ENCODE measurements at places on chromosomes 3 and 15.

- H3K27me3 ChIP-seq: peaks cover 2% of the 10 kb centered on the region
- H3K4me1 ChIP-seq: no peaks in the 10 kb centered on the region
- no peak overlapping the region for H3K27ac ChIP-seq
- no peak for DNase-seq
These were observed 45.6 kb upstream of the NDUFB4 start for GRCh38 chr3:120550546-120550945.

DNA sequence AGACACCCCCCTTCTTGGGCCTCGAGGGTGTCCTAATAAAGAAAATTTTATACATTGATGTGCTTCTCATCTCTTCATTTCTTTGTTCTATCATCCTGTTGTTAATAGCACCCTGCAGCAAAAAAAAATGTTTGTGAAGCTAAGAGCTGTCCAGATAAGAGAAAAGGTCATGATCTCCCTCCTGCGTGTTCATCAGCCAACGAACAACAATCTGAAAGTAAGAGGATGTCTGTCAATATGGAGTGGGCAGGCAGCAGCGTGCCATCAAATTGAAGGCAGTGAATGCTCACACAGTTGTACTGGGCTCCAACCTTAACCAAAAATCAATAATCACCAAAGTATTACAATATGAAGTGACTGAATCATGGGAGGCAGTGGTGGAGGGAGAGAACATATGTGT lies 418.6 kb upstream of the ONECUT1 start:
- no peaks in the 10 kb centered on the region for H3K27me3 ChIP-seq
- H3K27ac ChIP-seq: no peak overlapping the region
- no peak overlapping the region for H3K4me3 ChIP-seq
- no peak for DNase-seq
- H3K36me3 ChIP-seq: no peaks in the 10 kb centered on the region
- H3K4me1 ChIP-seq: no peaks in the 10 kb centered on the region

DNA sequence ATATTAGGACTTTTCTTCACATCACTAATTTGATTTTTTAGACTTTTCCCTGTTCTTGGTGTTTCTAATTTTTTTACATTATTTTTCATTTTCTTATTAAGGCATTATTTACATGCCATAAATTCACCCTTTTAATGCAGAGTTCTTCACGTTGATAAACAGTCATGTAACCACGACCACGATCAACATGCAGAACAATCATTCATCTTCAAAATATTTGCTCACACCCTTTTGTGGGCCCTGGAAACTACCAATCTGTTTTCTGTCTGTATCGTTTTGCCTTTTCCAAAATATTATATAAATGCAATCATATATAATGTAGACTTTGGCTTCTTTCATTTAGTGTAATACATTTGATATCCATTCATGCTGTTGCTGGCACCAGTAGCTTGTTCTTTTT lies 48.7 kb downstream of the ARRDC4 start:
- H3K4me3 ChIP-seq: no peak overlapping the region
- no peaks in the 10 kb centered on the region for H3K4me1 ChIP-seq
- no peaks in the 10 kb centered on the region for H3K36me3 ChIP-seq

GRCh38 chr3:66362541-66362941 lies 138.3 kb downstream of the LRIG1 start:
- H3K4me3 ChIP-seq: no peak overlapping the region
- no peak overlapping the region for H3K27ac ChIP-seq
- DNase-seq: no peak

GRCh38 chr15:29765898-29766527 lies 56.3 kb downstream of the TJP1 start:
- H3K36me3 ChIP-seq: peaks cover 7% of the 10 kb centered on the region
- DNase-seq: no peak
- no peak overlapping the region for H3K27ac ChIP-seq
- H3K4me1 ChIP-seq: no peaks in the 10 kb centered on the region
- no peak overlapping the region for H3K4me3 ChIP-seq

DNA sequence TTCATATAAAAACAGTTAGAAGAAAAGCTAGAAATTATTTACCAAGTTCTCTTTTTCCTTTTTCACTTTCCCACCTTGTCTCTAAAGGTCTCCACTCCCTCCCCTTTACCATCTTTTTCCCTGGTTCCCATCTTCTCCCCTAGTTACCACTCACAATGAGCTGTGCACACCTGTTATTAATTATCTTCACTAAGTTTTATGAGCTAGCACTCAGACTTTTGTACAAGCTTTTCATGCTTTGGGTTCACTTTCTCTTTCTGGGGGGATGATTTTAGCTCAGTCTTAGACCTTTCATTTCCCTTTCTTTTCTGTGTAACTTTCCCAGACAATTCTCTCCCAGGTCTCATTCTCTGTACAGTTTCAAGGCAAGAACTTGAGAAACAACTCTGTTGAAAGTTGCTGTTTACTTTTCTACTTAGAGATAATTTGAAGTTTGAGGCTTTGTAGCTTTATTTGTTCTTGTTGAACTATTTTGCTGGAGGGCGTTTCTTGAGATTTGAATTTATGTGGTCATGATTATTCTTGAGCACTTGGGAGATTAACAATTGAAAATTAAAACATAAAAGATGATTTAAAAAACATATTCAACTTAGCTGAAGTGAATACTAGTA lies 24.0 kb upstream of the AADAC start:
- H3K4me1 ChIP-seq: no peaks in the 10 kb centered on the region
- no peak for DNase-seq
- no peaks in the 10 kb centered on the region for H3K36me3 ChIP-seq
- H3K27me3 ChIP-seq: no peaks in the 10 kb centered on the region

DNA sequence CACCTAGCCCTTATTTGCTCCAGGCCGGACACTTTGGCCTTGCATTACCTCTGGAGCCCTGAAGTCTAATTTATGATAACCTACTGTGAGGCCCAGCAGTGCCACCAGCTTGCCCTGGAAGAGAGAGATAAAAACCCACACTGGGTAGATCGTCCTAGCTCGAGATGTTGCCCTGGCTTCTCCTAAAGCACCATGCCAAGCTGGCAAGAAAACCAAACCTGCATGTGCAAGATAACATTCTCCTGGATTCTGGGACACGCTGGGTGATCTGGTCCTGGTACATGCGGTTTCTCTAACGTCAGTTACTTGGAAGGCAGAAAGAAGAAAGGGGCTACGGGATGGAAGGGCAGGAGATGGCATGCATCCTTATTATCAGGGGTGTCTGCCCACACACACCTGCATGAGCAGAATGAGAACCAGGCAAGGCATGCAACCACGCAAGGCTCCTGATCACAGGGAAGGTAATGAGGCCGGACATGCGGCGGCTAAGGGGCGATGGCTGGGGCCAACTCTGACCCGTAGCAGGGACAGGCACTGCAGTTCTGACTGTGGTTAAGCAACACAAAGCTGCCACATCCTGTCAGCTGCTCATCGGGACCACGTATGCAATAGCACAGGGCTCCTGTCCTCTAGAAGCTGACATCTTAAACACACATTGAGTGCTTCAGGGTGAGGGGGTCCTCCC lies 73.0 kb downstream of the OXNAD1 start:
- no peaks in the 10 kb centered on the region for H3K36me3 ChIP-seq
- DNase-seq: no peak
- H3K4me1 ChIP-seq: no peaks in the 10 kb centered on the region
- H3K27ac ChIP-seq: no peak overlapping the region

- no peaks in the 10 kb centered on the region for H3K4me1 ChIP-seq
- H3K36me3 ChIP-seq: no peaks in the 10 kb centered on the region
- H3K27me3 ChIP-seq: peaks cover 37% of the 10 kb centered on the region
These were observed 15.7 kb upstream of the LRRC58 start for GRCh38 chr3:120364821-120365220.

DNA sequence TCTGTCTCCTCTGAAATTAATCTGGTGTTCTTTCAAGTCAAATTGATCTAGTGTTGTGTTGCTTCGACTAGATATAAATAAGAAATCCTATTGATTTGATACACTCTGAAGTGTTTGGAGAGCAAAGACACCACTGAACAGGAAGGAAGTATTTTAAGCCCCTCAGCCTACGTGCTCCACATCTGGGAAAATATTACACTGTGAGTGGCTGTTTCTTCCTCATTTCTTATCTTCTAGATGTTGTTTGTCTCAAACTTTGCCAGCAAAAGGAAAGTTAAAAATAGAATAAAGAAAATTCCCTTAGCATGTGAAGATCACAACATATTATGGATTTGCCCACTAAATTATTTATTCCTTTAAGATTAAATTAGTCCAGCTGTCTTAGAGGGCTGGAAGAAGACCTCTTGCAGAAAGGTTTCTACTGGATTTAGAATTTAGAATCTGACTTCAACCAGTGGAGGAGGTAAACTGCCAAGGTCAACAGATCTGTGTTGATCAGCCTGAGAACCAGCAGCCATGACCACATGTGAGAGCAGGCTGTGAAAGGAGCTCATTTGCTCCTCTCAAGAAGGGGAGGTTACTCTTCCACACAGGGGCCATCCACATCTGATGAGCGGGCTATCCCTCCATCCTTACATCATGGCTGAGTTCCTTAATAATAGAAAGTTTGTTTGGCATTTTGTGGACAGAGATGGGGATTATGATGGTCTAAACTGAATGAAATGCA lies 46.3 kb upstream of the ACKR4 start:
- no peak overlapping the region for H3K4me3 ChIP-seq
- H3K36me3 ChIP-seq: no peaks in the 10 kb centered on the region
- no peak overlapping the region for H3K27ac ChIP-seq
